ENCODE measurements at places on chromosomes 7 and 10.

GRCh38 chr10:116274064-116274904, 1.3 kb upstream of the GFRA1 start:
- DNase-seq = no peak

DNA sequence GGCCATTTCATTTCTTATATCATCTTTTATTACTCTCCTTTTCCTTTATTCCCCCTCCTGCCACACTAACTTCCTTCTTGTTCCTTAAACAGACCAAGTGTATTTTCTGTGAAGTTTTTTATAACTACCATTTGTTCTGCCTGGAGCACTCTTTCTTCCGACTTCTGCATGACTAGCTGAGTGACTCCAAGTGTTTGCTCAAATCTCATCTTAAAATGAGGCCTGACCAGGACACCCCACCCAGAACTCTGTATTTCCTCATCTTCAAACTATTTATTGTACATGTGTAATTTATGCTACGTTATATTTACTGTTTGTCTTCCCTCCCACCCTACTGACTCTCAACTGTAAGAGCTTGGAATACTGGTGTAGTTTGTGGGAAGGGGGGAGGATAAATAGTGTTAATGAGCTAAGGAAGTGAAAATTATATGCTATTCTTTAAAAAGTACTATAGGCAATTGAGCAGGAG, 3.2 kb downstream of the MINDY3 start:
- DNase-seq = no peak

GRCh38 chr10:71770255-71770654, 3.1 kb downstream of the VSIR start:
- DNase-seq = no peak

DNA sequence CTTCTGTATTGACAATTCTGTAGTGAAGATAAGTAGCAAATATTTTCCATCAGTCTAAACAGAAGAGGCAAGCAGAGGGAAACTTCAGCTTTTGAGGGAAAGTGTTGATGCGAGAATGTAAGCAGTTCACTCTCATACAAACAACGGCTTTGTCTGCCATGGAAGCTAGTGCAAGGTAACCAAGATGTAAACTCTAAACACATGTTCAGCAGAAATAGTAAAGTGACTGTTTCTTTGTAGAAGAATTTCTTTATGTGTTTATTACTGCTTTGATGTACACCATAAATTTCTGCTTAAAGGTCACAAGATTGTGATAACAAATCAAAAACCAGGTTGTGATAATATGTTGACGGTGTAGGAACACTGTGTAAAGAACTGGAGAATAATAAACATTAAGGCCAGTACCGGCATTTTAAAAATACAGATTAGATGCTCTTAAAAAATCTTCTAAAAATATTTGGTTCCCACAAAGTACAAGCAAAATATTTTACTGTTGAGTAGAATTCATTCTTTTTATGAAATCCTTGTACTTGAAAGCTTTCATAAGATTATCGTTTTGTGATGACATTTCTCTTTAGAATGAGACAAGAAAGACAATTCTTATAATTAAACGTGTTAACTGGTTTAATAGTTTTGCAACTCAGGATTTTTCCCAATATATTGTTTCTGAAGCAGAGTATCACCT, 34.2 kb downstream of the SEMA3C start:
- DNase-seq = no peak

DNA sequence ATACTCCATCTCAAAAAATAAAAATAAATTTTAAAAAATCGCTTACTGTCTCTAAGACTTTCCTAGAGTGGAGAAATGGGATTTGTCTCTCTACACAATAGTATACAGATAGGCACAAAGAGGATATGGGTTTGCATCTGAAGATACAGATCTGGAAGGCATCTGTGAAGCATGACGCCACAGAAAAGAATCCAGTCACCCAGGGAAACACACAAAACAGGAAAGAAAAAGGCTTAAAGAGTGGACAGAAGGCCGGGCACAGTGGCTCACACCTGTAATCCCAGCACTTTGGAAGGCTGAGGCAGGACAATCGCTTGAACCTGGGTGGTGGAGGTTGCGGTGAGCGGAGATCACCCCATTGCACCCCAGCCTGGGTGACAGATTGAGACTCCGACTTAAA, 61.3 kb downstream of the SKIDA1 start:
- DNase-seq = no peak

GRCh38 chr10:58784361-58784760, 271.7 kb downstream of the BICC1 start:
- DNase-seq = no peak

DNA sequence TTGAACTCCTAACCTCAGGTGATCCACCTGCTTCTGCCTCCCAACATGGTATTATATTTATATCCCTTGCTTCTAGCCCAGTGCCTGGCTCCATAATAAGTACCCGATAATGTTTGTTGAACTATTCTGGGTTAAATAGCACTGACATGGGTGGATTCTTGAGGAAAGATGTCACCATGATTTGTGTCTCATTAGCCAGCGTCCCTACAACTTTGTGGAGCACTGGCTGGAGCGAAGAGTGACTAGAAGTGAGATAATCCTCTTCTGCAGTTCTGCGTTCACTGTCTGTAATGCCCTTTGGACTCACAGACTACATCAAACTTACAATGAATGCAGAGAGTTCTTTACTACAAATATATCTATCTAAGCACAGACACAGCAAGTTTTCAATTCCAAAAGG, 16.9 kb upstream of the AKR1E2 start:
- no peak for DNase-seq

DNA sequence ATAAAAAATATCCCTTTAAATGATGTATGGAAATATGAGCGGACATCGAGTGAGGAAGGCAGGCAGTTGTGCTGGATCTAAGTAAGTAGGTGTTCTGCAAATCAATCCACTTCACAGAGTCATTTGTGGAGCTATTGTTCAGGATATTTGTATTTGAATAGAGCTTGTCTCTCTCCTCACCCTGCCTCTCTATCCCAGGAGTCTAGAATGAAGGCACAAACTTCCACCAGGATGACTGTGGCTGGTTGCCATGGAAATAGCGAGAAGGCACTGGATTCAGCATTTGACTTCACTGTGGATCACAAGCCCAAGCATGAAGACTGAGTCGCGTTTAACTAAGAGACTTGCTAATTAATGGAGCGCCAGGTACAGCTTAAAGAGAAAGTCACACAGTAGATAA, 53.2 kb downstream of the NPY start:
- no peak for DNase-seq

DNA sequence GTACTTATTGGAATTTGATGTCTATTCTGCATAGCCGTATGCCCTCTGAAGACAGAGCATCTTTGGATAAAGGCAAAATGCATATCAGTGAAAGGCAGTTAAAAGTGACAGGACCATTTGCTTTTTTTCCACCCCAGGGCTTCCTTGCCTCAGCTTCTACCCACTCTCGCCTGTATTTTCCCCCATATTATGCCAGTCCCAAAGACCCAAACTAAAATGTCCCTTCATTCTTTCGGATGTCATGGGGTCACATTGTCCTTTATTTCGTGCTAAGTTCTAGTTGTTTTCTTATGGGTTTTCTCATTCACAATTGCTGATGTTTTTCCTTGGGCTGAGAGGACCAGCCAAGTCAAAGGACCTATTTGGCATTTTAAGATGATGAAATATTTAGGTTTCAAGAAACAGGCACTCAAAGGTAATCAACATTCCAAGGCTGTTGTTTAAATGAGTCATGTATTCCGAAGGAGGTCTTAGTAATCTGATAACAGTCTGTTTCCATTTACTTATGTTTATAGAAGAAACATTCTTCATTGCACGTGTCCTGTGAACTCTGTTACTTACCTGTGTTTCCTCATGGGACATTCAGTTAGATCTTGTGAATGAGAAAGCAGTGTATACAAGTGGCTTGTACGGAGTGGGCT, 74.1 kb downstream of the DNAH11 start:
- DNase-seq = no peak

DNA sequence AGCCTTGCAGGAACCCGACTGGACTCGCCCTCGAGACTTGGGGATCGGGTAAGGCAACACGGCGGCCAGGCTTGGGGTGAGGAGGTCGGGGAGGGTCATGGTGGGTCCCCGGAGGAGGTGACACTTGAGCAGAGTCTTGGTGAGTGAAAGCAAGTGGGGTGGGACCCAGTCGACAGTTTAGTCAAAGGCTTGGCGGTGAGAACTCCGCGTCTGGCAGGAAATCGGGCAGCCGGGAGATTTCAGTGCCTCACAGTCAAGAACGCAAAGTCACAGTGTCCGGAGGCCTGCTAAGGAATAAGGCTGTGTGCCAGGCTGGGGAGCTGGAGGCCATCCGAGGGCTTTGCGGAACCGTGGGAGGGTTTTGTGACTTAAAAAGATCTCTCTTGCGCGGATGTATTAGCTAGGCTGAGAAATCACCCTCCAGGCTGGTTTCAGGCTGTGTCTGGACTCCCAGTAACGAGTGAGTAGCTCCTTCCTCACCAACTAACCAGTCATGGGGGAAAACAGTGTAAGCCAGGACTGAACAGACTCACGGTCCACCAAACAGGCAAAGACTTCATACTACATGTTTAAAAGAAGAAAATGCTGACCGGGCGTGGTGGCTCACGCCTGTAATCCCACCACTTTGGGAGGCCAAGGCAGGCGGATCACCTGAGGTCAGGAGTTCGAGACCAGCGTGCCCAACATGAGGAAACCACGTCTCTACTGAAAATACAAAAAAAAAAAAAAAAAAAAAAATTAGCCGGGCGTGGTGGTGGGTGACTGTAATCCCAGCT, 613 bp downstream of the AP5Z1 start:
- no peak for DNase-seq

- DNase-seq = no peak
These were observed 61.9 kb downstream of the RGS10 start for GRCh38 chr10:119480667-119481066.

DNA sequence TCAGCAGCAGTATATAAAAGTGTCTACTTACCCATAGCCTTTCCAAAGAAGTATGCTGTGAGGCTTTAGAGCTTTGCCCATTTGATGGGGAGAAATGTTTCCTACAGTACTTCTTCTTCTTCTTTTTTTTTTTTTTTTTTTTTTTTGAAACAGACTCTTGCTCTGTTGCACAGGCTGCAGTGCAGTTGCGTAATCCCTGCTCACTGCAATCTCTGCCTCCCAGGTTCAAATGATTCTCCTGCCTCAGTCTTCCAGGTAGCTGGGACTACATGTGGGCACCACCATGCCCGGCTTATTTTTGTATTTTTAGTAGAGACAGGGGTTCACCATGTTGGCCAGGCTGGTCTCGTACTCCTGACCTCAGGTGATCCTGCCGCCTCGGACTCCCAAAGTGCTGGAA, 101.7 kb upstream of the TMEM26 start:
- no peak for DNase-seq

DNA sequence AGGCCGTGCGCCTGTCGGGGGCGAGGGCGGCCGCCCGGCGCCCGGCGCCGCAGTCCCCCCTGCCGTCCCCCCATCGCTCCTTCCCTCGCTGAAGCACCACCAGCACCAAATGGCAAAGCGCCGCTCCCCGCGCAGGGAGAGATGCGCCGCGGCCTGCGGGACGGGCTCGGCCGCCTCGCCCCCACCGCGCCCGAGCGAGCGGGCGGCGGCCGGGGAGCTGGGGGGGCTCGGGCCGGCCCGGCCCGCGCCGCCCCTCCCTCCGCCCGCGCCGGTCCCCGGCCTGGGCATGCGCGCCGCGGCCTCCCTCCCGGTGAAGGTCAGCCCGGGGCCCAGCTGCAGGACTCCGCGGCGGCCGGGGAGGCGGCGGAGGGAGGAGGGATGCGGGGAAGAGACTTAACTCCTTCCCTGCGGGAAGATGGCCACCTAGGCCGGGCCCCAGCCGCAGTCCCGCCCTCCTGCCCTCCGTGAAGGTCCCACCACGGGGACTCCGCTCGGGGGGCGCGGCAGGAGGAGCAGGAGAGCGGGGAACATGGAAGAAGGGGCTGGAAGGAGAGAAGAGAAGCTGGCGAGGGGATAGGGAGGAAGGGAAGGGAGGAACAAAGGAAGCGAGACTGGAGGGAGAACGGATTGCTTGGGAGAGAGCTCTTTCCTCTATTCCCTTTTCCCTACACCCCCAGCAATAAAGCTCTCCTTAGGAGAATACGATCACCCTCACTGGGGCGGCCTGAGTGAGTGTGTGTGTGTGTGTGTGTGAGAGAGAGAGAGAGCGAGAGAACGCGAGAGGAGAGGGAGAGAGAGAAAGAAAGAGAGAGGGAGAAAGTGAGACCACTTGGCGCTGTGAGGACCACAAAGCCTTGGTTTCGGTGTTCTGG, 3.4 kb upstream of the SMARCD3 start:
- DNase-seq = no peak

DNA sequence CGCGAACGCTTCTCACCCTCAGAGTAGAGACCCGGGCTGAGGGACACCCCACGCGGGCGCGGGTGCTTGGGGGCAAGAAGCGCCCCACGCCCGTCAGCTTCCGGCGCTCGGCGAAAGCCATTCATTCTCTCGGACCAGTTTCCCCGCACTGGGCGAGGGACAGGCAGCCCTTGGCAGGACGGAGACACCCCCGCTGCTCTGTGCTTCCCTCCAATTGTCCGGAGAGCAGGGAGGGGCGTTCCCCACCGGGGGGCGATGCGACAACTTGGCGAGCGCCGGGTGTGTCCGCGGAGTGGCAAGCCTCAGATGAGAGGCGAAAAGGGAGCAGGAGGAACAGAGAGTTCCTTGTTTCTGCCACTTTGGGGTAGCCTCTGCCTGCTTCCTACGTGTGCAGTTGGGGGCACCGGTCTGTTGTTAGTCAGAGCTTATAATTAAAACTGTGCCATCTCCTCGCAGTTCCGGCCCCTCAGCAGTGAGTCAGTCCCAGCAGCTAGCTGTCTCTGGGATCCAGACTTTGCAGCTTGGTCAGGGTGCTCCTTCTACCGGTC, 1.7 kb downstream of the GPR158 start:
- no peak for DNase-seq

DNA sequence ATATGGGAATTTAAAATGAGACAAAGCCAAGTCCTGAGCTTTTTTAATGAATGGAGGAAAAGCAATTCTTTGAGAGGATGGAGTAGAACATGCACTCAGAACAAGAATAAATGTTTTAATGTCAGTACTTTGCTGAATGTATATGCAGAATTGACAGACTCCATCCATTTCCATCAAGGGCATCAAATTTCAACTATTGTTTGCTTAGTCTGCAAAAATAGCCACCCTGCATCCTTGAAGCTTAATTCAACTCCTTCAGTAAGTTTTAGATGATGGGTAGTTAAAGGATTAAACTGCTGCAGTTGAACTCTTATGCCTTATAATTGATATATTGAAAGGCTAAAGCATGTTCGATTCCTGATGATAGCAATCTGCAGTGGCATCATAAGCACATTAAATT, 99.7 kb upstream of the IFRD1 start:
- no peak for DNase-seq

- no peak for DNase-seq
These were observed 30.3 kb downstream of the FAM20C start for GRCh38 chr7:222716-223041.

GRCh38 chr10:97050956-97051496, 134.7 kb downstream of the SLIT1 start:
- DNase-seq = no peak

- DNase-seq = no peak
These were observed 4.1 kb downstream of the JCAD start for GRCh38 chr10:30055226-30055662.

DNA sequence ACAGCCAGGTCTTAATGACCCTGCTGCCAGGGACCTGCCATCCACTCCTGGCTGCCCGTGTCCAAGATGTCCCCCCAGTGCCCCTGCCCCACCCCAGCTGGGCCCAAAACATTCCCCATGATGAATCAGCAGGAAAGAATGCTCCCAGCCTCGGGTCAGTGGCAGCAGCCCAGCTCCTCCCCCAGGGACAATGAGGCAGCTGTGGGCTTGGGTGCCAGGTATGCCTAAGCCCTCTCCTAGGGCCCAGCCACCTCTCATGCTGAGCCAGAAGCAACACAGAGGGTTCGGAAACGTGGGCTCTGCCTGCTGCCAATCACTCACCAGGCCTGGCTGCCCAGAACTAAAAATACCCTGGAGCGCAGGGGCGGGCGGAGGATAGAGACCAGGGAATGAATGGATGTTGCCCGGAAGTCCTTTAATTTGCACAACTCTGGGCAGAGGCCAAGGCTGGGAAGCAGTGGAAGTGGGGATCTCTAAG, 1.5 kb upstream of the LOXL4 start:
- no peak for DNase-seq

Data from stimulated activated CD8-positive, alpha-beta memory T cell treated with anti-CD3 and anti-CD28 coated beads, Interleukin-2, amount 100 ng/mL, for 1 hour (primary cell).